A549 treated with DMSO at 1 μM for 4 hours (cell line): ENCODE measurements at places on chromosomes 1 and 21. TPM values are rescaled to one million over a fixed set of nuclear protein-coding genes. Genes with fewer than 3 reads are reported as not detected.

Gene SLC45A3
- 5.5 to 7.2 TPM (median 6.7 TPM) in 5 replicates for total RNA-seq

Gene OR2T33
- not detected in 5 replicates for total RNA-seq

Gene TNFRSF1B
- 0.28 to 0.62 TPM (median 0.33 TPM) in 5 replicates for total RNA-seq

Gene TCEA3
- total RNA-seq: 0.33 to 0.69 TPM (median 0.44 TPM) in 4 of 5 replicates, not detected in the other

Gene AADACL4
- total RNA-seq: not detected in 5 replicates

Gene PTPN7
- 0.05 to 0.11 TPM in 2 of 5 replicates, not detected in the others for total RNA-seq

Gene FAM167B
- 0.63 to 0.89 TPM (median 0.72 TPM) in 5 replicates for total RNA-seq

Gene CDC7
- 4.6 to 7.4 TPM (median 6.6 TPM) in 5 replicates for total RNA-seq

Gene OLFML2B
- total RNA-seq: 0.34 to 0.92 TPM (median 0.52 TPM) in 5 replicates

Gene SAMD13
- total RNA-seq: 0.24 to 0.69 TPM (median 0.31 TPM) in 5 replicates

Gene SMIM1
- 0.74 to 2.5 TPM (median 1.1 TPM) in 5 replicates for total RNA-seq

Gene CADM3
- total RNA-seq: 0.08 to 0.15 TPM (median 0.14 TPM) in 5 replicates

Gene TNNT2
- 0.13 to 0.34 TPM in 2 of 5 replicates, not detected in the others for total RNA-seq

Gene SPOCD1
- 4.6 to 8.0 TPM (median 5.0 TPM) in 5 replicates for total RNA-seq

Gene RGS2
- total RNA-seq: 16.5 to 24.1 TPM (median 20.0 TPM) in 5 replicates

Gene KIRREL1
- total RNA-seq: 33.0 to 43.5 TPM (median 40.7 TPM) in 5 replicates

Gene AADACL3
- not detected in 5 replicates for total RNA-seq

Gene TAS1R3
- 0.09 to 0.16 TPM (median 0.12 TPM) in 5 replicates for total RNA-seq

Gene ARTN
- 0.23 to 0.42 TPM (median 0.30 TPM) in 4 of 5 replicates, not detected in the other for total RNA-seq

Gene TNFSF4
- total RNA-seq: 0.04 to 0.06 TPM (median 0.05 TPM) in 4 of 5 replicates, not detected in the other

Gene GGPS1
- 18.3 to 25.4 TPM (median 21.8 TPM) in 5 replicates for total RNA-seq

Gene TMEM54
- 30.5 to 45.4 TPM (median 39.3 TPM) in 5 replicates for total RNA-seq

Gene SPRR2D
- not detected in 5 replicates for total RNA-seq

Gene CFHR4
- total RNA-seq: not detected in 5 replicates

Gene POU3F1
- 0.04 to 0.07 TPM in 2 of 5 replicates, not detected in the others for total RNA-seq

Gene LCE2A
- not detected in 5 replicates for total RNA-seq

Gene AGMAT
- 5.7 to 8.6 TPM (median 7.8 TPM) in 5 replicates for total RNA-seq

Gene KRTAP19-3
- total RNA-seq: not detected in 5 replicates

Gene DIO1
- total RNA-seq: not detected in 5 replicates

Gene SYT11
- total RNA-seq: 1.1 to 1.7 TPM (median 1.5 TPM) in 5 replicates

Gene LCE1D
- total RNA-seq: not detected in 5 replicates

Gene PDE4B
- total RNA-seq: 16.7 to 26.2 TPM (median 21.8 TPM) in 5 replicates

Gene TRIM58
- total RNA-seq: not detected in 5 replicates

Gene SRGAP2
- total RNA-seq: 18.8 to 30.9 TPM (median 26.3 TPM) in 5 replicates

Gene GPR52
- 0.19 TPM in 1 of 5 replicates, not detected in the others for total RNA-seq

Gene OR2T2
- not detected in 5 replicates for total RNA-seq

Gene SLC1A7
- total RNA-seq: 0.04 TPM in 1 of 5 replicates, not detected in the others

Gene LAMB3
- 19.0 to 25.5 TPM (median 22.6 TPM) in 5 replicates for total RNA-seq

Gene PERM1
- 0.09 to 0.16 TPM (median 0.15 TPM) in 5 replicates for total RNA-seq

Gene KCNJ9
- not detected in 5 replicates for total RNA-seq

Gene CHAF1B
- 11.9 to 14.2 TPM (median 13.3 TPM) in 5 replicates for total RNA-seq

Gene ILDR2
- 0.02 to 0.08 TPM (median 0.04 TPM) in 4 of 5 replicates, not detected in the other for total RNA-seq

Gene SPRR5
- total RNA-seq: not detected in 5 replicates

Gene B3GALT5
- total RNA-seq: 0.27 to 0.39 TPM (median 0.34 TPM) in 5 replicates
